GM23338 (cell line): ENCODE measurements at places on chromosomes 13 and 19. TPM values are rescaled to one million over a fixed set of nuclear protein-coding genes. Genes with fewer than 3 reads are reported as not detected.

- no peak overlapping the region for H3K4me3 ChIP-seq
- no peaks in the 10 kb centered on the region for H3K36me3 ChIP-seq
These were observed 168.9 kb downstream of the TEX29 start for GRCh38 chr13:111489301-111489700.

OR7C1 gene
- total RNA-seq = not detected in 2 replicates

PABPC3 gene
- total RNA-seq = 0.58 and 1.2 TPM in 2 replicates

GRCh38 chr19:6068711-6069110 lies 41.6 kb downstream of the RFX2 start:
- H3K27ac ChIP-seq = no peak overlapping the region
- peaks cover 5% of the 10 kb centered on the region; the same call in 1 of the 2 replicates for H3K4me1 ChIP-seq
- H3K27me3 ChIP-seq = no peaks in the 10 kb centered on the region
- no peak for DNase-seq
- H3K36me3 ChIP-seq = no peaks in the 10 kb centered on the region

RYR1 gene
- total RNA-seq = 17.3 and 26.7 TPM in 2 replicates

GRCh38 chr19:29878973-29879654 lies 62.9 kb upstream of the URI1 start:
- H3K36me3 ChIP-seq = no peaks in the 10 kb centered on the region
- H3K4me1 ChIP-seq = no peaks in the 10 kb centered on the region; the same call in 1 of the 2 replicates
- H3K27me3 ChIP-seq = no peaks in the 10 kb centered on the region
- H3K27ac ChIP-seq = no peak overlapping the region
- H3K4me3 ChIP-seq = no peak overlapping the region
- DNase-seq = peak; percentile 50

SIX5 gene
- 16.1 and 22.6 TPM in 2 replicates for total RNA-seq

GRCh38 chr13:44686531-44686934 lies 110.4 kb upstream of the TSC22D1 start:
- H3K27ac ChIP-seq = no peak overlapping the region
- H3K27me3 ChIP-seq = no peaks in the 10 kb centered on the region
- 0 out of 2 replicates have a peak, but pooled peaks cover 6% of the 10 kb centered on the region for H3K36me3 ChIP-seq
- H3K4me1 ChIP-seq = no peaks in the 10 kb centered on the region
- H3K4me3 ChIP-seq = no peak overlapping the region

DNA sequence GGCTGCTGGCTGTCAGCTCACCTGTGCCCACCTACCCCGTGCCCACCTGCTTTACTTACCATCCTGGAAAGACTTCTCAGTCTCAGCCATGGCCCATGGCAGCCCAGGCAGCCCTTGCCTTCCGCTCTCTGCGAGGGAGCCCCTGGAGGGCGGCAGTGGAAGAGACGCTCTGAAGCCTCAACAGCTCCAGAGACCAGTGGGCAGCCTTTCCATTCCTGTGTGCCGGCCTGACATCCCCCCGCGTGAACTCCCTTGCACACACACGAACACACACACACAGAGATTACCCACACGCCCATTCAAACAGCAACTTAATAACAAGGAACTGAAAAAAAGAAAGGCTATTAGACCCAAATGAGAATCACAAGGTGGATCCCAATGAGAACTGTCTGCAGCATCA lies 14.2 kb upstream of the RASA3 start:
- peak; percentile 62 for DNase-seq
- H3K4me1 ChIP-seq = no peaks in the 10 kb centered on the region
- no peak overlapping the region for H3K27ac ChIP-seq
- no peaks in the 10 kb centered on the region for H3K36me3 ChIP-seq

- H3K4me1 ChIP-seq = no peaks in the 10 kb centered on the region
- no peak for DNase-seq
- no peaks in the 10 kb centered on the region for H3K27me3 ChIP-seq
- no peaks in the 10 kb centered on the region; the same call in 1 of the 2 replicates for H3K36me3 ChIP-seq
- H3K27ac ChIP-seq = no peak overlapping the region
- no peak overlapping the region for H3K4me3 ChIP-seq
These were observed 27.3 kb upstream of the GPI start for GRCh38 chr19:34337739-34338138.

DNA sequence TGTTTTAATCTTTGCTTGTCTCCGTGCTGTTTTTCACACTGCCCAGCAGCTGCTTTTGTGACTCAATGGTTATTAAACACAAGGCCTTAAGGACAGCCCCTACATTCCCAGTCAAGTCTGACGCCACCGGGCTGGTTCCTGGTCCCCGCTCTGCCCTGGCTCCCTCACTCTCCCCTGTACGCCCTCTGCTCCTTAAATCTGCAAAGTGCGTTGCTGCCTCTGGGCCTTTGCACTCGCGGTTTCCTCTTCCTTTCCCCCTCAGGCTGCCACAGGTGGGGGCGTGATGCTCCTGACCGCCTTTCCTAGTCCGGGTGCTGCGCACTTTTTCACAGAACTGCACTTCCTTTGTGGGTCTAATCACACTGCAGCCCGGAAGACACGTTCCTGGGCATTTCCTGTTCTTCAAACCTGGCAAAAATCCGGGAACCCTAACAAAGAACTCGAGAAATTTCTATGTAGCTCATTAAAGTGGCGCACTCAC lies 25.6 kb downstream of the NOSIP start:
- no peaks in the 10 kb centered on the region; the same call in 1 of the 2 replicates for H3K36me3 ChIP-seq
- no peak for DNase-seq
- peaks cover 10% of the 10 kb centered on the region; the same call in 1 of the 2 replicates for H3K4me1 ChIP-seq
- no peak overlapping the region for H3K4me3 ChIP-seq
- peak overlapping the region; percentile 19; the same call in 1 of the 2 replicates for H3K27ac ChIP-seq

OLFM4 gene
- total RNA-seq = not detected in 2 replicates

CEACAM4 gene
- not detected in 2 replicates for total RNA-seq

DNA sequence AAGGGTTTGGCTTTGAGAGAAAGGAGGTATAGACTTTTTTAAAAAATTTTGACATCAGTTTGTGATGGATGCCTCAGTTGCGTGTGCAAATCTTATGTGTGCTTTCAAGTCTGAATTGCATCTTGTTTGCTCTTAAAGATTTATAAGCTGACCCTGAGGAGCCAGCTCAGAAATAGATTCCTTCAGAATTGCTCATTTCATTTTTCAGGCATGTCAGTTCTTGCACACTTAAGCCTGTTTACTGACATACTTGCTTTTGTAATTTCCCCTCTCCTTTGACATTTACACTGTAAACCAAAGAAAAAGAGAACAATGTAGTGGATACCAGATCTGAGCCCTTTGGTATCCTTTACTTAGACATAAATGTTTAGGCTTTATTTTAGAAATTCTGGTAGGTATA lies 87.6 kb downstream of the RNF17 start:
- H3K27me3 ChIP-seq = no peaks in the 10 kb centered on the region
- no peak overlapping the region for H3K4me3 ChIP-seq
- no peaks in the 10 kb centered on the region for H3K36me3 ChIP-seq
- H3K4me1 ChIP-seq = no peaks in the 10 kb centered on the region

DNA sequence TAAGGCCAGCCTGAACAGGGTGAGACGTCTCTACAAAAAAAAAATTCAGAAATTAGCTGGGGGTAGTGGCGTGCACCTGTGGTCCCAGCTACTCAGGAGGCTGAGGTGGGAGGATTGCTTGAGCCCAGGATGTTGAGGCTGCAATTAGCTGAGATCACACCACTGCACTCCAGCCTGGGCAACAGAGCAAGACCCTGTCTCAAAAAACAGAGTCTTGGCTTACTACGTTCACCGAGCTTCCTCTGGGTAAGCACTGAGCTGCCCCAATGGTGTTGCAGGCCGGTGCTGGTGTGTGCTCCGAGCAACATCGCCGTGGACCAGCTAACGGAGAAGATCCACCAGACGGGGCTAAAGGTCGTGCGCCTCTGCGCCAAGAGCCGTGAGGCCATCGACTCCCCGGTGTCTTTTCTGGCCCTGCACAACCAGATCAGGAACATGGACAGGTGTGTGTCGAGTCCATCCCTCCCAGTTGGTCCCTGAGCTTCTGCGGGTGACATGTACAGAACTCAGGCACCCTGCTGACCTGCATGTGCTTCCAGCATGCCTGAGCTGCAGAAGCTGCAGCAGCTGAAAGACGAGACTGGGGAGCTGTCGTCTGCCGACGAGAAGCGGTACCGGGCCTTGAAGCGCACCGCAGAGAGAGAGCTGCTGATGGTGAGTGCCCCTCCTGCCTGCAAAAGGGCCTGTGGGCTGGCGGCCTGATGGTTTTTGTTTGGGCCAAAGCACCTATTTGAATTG lies 24.1 kb downstream of the UPF1 start:
- H3K36me3 ChIP-seq = peaks cover 36% of the 10 kb centered on the region
- DNase-seq = no peak
- no peak overlapping the region for H3K27ac ChIP-seq
- no peaks in the 10 kb centered on the region for H3K27me3 ChIP-seq

ACER1 gene
- total RNA-seq = not detected in 2 replicates

DNA sequence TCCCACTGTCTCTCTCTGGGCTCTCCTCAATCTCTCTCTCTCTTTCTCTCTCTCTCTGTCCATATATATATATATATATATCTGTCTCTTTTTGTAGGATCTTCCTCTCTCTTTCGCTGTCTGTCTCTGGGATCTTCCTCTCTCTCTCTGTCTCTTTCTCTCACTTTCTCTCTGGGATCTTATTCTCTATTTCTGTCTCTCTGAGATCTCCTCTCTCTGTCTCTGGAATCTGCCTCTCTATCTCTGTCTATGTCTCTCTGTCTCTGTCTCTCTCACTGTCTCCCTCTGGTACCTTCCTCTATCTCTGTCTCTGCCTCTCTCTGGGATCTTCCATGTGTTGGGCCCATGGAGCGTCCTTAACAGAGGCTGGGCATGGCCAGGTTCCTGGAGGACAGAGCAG lies 3.4 kb downstream of the ATP1A3 start:
- H3K36me3 ChIP-seq = 0 out of 2 replicates have a peak, but pooled peaks cover 3% of the 10 kb centered on the region
- no peak overlapping the region for H3K27ac ChIP-seq
- peaks cover 17% of the 10 kb centered on the region for H3K27me3 ChIP-seq
- H3K4me3 ChIP-seq = no peak overlapping the region
- peaks cover 9% of the 10 kb centered on the region; the same call in 1 of the 2 replicates for H3K4me1 ChIP-seq
- DNase-seq = no peak

GRCh38 chr19:51252306-51253079 lies 1.6 kb downstream of the SIGLECL1 start:
- no peaks in the 10 kb centered on the region for H3K27me3 ChIP-seq
- H3K4me3 ChIP-seq = no peak overlapping the region
- DNase-seq = no peak
- H3K27ac ChIP-seq = no peak overlapping the region

PLEKHA4 gene
- total RNA-seq = 12.3 and 15.1 TPM in 2 replicates

DNA sequence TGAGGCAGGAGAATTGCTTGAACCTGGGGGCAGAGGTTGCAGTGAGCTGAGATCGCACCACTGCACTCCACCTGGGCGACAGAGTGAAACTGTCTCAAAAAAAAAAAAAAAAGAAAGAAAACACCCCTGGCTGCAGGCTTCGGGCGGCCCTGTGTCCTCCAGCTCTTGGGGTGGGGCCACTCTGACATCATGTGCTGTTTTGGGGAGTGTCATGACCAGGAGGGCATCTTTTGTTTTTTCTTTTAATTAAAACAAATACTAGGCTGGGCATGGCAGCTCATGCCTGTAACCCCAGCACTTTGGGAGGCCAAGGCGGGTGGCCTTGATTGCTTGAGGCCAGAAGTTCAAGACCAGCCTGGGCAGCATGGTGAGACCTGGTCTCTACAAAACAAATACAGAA lies 52.1 kb downstream of the KDM4B start:
- no peaks in the 10 kb centered on the region for H3K36me3 ChIP-seq
- no peak for DNase-seq
- no peak overlapping the region for H3K4me3 ChIP-seq
- no peak overlapping the region for H3K27ac ChIP-seq
- no peaks in the 10 kb centered on the region for H3K27me3 ChIP-seq

DNA sequence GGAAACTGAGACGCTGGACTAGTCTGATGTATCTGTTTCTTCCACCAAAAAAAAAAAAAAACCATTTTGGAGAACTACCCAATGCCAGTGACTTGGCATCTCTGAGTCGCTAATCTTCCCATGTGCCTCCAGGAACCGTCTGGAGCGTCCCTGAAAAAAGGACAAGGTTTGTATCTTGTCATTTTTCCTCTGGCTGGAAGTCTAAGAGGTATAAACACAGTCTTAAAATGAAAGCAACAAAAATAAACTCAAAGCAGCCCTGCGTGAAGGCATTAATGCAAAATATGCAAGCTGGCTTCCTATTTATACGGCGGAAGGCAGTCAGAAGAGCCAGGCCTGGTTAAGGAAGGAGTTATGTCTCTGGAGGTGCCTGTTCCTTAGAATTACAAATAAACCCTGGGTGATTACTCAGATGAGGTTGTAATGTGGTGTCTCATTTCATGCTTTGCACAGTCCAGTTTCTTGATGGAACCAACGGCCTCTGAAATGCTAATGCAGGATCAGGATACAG lies 20.3 kb downstream of the ACTN4 start:
- H3K27me3 ChIP-seq = no peaks in the 10 kb centered on the region
- peak overlapping the region; percentile 99 for H3K27ac ChIP-seq
- H3K36me3 ChIP-seq = no peaks in the 10 kb centered on the region; the same call in 1 of the 2 replicates
- no peak for DNase-seq
- H3K4me3 ChIP-seq = peak overlapping the region; percentile 3; the same call in 1 of the 2 replicates

DNA sequence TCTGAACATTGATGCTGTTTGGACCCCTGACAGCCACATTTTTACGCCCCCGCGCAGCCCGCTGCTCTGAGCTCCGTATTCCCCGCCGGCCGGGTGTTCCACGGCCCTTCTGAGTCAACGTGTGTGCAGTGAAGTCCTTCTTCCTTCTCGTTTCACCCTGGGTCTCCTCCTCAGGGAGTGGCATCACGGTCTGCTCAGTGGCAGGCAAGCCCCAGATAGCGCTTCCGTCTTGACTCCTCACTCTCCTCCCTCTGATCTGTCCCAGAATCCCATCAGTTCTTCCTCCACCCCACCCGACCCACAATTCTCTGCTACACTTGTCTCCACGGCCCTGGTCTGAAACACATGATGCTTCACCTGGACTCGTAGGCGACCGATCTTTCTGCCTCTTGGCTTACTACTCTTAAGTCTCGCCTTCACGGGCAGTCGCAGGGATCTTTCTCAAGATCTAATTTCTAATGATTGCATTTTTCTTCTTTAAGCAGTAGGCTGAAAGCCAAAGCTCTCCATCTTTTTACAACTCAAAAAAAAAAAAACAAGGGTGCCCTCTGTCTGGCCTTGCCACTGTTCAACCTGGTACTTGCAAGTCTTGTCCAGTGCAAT lies 33.9 kb downstream of the CCNE1 start:
- peaks cover 5% of the 10 kb centered on the region; the same call in 1 of the 2 replicates for H3K27me3 ChIP-seq
- peak overlapping the region; percentile 86 for H3K4me3 ChIP-seq

GRCh38 chr19:751501-752341 lies 809 bp downstream of the MISP start:
- H3K4me1 ChIP-seq = no peaks in the 10 kb centered on the region
- no peak overlapping the region for H3K4me3 ChIP-seq
- no peaks in the 10 kb centered on the region for H3K27me3 ChIP-seq

GRCh38 chr13:39451860-39452301 lies 151.1 kb downstream of the LHFPL6 start:
- H3K27ac ChIP-seq = no peak overlapping the region
- no peak overlapping the region for H3K4me3 ChIP-seq
- H3K4me1 ChIP-seq = peaks cover 8% of the 10 kb centered on the region; the same call in 1 of the 2 replicates
- H3K27me3 ChIP-seq = no peaks in the 10 kb centered on the region

GRCh38 chr19:11410682-11411081 lies 8.4 kb downstream of the RGL3 start:
- peaks cover 2% of the 10 kb centered on the region; the same call in 1 of the 2 replicates for H3K4me1 ChIP-seq
- no peak for DNase-seq
- H3K27ac ChIP-seq = no peak overlapping the region

GRCh38 chr13:77502104-77502720 lies 33.3 kb upstream of the SCEL start:
- no peaks in the 10 kb centered on the region for H3K4me1 ChIP-seq
- H3K27ac ChIP-seq = no peak overlapping the region
- no peak overlapping the region for H3K4me3 ChIP-seq
- no peaks in the 10 kb centered on the region for H3K27me3 ChIP-seq
